ENCODE measurements at places on chromosomes 3 and 15.

- no peak for DNase-seq
Observed at GRCh38 chr3:113664523-113665094, 31.8 kb downstream of the USF3 start.

- no peak for DNase-seq
Observed at GRCh38 chr3:191958980-191959671, 498.2 kb downstream of the PYDC2 start.

GRCh38 chr15:74449095-74449494 is 11.9 kb downstream of the UBL7 start:
- DNase-seq: no peak

- DNase-seq: no peak
Observed at GRCh38 chr3:10666621-10667020, 149.4 kb upstream of the SLC6A11 start.

DNA sequence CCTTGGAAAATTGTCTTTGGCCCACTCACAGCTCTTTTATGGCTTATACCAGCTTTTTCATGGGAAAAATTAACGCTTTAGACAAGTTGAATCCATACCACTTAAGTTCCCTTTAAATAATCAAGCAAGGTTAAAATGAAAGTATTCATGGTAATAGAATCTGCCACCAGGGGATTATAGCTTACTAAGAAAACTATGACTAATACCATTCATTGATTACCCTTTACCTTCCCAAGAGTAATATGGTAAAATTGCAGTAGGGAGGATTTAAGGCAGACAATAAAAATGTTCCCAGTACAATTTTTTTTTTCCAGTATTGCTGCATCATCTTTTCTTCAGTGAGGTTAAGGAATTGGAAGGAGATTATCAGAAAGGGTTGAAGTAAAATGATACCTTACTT is 641.1 kb upstream of the NAALADL2 start:
- DNase-seq: no peak

- DNase-seq: no peak
Observed at GRCh38 chr3:153621953-153622352, 459.9 kb downstream of the RAP2B start.

DNA sequence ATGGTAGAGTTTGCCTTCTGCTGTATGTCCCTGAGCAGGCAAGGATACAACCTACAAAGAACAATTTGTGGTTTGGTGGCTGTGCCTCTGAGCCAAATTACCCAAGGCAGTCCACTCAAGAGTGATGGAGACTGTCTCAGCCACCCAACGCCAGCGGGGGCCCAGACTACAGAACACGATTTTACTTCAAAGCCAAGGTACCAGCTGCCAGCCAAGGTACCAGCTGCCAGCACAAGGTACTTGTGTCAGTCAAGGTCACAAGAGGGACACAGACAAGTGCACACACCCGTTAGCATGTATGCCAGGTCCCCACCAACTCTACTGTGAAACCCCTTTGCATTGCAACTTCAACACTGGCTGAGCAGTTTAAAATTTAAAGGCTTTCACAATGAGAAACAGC is 23.5 kb downstream of the COLQ start:
- no peak for DNase-seq

- no peak for DNase-seq
Observed at GRCh38 chr15:49406352-49407118, 16.5 kb upstream of the FGF7 start.

DNA sequence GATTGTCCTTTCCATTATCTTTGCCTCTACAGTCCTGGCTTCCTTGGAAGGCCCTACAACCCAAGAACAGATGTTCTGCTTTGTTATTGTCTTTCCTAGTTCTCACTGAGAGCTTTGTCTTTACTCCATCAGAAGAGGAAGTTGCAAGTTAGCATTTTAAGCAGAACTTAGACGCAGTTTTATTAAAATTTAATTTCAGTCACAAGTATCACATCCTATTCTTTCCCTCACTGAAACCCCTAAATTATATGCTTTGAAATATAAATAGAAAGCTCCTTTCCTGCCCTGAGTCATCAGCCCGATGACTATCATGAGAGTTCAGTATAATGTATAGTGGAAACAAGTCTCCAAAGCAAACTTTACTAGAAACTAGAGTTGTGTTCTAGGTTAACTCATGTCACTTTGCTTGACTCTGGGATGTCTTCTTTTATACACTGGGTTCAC is 291.2 kb upstream of the RBMS3 start:
- DNase-seq: no peak

- DNase-seq: peak; percentile 55
Observed at GRCh38 chr3:56800130-56800831, 1.5 kb downstream of the ARHGEF3 start.

DNA sequence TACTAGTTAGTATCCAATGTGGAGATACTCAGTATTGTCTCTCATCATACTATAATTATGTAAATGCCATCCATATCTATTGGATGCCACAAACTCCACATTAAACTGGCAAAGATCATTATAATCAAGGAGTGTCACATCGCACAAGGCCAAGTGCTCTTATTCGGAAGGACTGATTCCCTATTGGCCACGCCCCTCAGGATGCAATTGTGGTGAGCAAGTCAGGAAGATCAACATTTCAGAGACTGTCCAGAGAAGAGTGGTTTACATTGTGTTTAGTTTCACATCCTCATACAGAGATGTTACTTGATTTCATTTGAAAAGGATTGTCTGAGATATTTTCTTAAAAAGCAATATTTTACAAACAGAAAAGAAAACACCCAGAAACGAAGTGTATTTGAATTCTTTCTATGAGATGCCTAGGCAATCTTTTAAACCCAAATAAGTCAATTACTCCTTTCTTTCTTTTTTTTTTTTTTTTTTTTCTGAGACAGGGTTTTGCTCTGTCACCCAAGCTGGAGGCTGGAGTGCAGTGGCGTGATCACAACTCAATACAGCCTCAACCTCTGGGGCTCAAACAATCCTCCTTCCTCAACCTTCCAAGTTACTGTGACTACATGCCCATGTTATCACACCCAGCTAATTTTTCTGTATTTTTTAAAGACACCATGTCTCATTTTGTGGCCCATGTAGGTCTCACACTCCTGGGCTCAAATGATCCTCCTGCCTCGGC is 369.1 kb downstream of the RBMS3 start:
- DNase-seq: no peak

- no peak for DNase-seq
Observed at GRCh38 chr3:175890066-175890465, 1030.9 kb downstream of the NAALADL2 start.

GRCh38 chr3:81339040-81339845 is 422.2 kb downstream of the GBE1 start:
- DNase-seq: no peak

DNA sequence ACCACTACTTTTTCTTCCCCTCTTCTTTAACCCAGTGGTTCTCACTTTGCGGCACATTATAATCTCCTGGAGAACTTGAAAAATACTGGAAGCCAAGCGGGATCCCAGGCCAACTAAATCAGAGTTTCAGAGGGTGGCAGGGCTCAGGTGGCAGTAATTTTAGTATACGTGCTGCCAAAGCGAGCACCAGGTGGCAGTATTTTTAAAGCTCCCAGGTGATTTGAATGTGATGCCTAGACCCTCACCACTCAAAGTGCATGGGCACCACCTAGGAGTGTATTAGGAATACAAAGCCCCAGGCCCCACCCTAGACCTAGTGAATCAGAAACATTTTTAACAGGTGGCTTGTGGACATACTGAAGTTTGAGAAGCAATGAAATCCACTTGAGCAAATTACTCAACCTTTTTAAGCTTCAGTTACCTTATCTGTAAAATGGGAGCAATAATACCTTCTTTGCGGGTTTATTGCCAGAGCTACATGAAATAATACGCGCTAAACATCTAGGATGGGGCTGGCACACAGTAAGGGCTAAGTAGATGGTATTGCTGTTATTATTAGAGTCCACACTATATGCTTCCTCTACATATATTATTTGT is 8.3 kb downstream of the B3GALNT1 start:
- DNase-seq: no peak

DNA sequence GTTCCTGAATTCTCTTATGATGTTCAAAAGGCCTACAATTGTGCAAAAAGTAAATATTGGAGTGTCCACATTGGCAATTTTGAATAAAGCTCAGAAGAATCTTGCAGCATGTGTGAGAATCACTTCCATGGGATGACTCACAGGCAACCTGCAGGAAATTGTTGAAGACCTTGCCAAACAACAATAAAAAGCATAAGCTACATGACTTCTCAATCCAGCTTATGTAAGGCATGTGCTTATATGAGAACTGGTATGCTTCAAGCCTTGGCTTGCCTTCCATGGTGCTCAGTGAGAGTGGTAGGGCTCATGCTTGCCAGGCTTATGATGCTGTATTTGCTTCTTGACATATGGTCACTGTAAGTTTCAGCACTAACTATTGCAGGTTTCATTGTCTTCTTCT is 18.4 kb upstream of the BCHE start:
- DNase-seq: no peak

DNA sequence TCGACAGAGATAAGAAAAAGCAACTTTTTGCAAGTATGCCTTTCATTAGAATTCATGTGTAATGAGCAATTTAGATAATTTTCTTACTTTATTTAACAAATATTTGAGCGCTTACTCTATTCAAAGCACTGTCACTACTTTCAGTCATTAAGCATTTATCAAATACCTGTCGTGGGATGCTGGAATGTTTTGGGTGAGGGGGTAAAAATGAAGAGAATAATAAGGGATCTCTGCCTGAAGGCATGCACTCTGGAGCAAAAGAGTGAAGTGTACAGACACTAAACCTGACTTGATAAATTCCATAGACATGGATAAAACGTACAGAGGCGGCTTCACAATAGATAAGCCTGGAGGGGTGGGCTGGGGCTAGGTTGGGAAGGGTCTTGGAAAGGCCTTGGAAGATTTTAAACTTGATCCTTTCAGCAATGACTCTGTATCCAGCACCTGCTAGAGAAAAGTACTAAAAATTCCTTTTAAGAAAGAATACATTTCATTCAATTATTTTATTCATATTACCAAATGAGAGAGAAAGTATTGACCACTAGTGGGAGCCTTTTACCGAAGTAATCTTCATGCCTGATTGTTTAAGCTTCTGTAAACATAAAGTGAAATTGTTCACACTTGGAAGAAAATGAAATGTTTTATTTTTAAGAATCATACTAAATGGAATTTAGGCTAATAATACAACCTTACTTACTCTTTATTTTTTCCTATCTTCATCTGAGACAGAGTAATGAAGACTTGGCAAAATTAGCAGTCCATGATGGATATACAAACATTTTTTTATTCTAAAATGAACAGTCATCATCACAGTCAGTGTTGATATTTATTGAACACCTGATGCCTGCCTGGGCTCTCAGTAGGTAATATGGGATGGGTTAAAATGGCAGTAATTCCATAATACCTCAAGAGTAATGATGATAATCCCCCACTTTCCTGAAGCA is 113.2 kb downstream of the PPP2R3A start:
- DNase-seq: no peak

DNA sequence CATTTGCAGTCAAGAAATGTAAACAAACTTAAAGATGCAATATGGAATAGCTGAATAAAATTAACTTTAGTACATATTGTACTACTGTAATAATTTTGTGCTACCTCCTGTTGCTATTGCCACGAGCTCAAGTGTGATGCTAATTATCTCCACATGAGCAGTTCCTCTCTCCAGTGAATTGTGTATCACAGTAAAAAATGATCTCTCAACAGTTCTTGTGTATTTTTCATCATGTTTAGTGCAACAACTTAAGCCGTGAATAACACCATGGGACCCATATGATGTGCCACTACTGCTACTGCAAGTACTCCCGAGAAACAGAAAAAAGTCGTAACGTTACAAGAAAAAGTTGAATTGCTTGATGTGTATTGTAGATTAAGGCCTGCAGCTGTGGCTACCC is 12.4 kb downstream of the RIOX2 start:
- no peak for DNase-seq

- DNase-seq: no peak
Observed at GRCh38 chr3:45518376-45519135, 76.0 kb upstream of the LIMD1 start.

DNA sequence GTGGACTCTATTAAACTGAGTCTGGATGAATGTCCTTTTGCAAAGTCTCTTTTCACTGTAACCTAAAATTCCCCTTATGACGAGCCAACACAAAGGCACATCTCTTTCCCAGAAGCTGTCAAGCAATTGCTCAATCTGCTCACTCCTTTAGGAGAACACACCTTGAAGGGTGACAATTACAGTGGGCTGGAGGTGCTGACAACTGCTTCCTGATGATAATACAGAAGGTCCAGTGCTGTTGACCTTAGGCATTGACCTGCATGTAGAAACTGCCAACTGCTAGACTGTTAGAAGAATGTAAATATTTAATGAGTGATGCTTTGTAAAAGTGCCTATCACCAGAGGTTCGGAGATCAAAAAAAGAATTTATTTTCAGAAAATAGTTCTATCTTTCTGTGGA is 757.7 kb downstream of the GRM7 start:
- no peak for DNase-seq

DNA sequence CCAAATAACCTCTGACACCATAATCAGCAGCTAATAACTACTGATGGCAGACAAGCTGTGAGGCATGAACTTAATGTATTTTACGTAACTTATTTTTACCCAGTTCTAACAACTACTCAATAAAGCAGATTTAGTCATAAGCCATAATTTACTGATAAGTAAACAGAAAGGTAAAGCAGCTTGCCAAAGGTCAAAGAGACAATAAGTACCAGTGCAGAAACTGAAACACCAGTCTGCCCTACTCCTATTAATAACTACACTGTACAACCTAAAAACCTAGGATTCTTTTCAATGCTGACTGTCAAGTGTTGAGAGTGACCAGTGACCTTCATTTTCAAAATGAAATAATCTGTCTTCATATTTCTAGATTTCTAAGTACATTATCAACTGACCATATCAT is 152.2 kb downstream of the NR2E3 start:
- no peak for DNase-seq

DNA sequence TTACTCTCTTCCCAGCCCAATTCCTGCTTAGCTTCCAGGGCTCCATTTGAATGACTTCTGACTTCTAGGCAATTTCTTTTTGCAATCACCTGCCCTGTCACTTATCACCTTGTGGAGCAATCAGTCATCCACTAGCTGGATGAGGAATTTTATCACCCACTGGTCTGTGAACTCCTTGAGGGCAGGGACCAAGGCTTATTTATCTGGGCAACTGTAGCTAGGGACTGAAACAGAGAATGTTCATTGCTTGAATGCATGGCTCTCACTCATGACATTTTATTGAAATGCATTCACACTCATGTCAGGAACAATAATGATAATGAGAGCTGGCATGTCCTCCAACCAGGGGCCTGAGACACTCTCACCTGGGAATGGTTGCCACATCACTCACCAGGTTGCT is 15.5 kb downstream of the TNFAIP8L3 start:
- no peak for DNase-seq

DNA sequence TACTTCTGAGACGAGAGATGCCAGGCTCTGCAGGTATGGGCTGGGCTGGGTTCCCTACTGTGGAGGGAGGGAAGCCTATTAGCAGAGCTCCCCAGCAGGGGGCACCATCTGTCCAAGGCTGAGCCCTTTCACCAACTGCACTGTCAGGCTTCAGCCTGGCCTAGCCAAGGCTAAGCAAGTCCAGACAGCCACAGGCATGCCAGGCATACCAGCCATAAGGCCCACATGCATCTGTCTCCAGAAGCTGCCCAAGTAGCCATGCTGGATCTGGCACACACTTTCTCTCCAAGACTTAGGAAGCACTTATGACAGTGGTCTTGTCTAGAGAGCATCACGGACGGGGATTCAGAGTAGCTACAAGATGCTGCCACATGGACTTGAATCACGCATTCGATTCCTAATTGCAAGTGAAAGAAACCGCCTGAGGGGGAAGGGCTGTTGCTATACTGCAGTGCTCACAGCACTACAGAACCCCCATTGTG is 28.3 kb downstream of the RUVBL1 start:
- DNase-seq: peak; percentile 49

All from stimulated activated CD4-positive, alpha-beta T cell treated with anti-CD3 and anti-CD28 coated beads, TNF-alpha, amount 100 ng/mL, for 1 hour (primary cell).